ENCODE measurements at places on chromosomes 6 and 20.

DNA sequence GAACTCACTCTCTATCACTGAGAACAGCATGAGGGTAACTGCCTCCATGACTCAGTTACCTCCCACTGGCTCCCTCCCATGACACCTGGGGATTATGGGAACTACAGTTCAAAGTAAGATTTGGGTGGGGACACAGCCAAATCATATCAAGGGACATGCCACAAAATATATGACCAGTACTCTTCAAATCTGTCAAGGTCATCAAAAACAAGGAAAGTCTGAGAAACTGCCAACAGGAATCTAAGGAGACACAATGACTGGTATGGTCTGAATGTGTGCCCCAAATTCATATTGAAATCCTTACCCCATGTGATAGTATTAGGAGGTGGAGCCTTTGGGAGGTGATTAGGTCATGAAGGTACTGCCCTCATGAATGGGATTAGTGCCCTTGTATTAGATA, 258.8 kb downstream of the TPBG start:
- DNase-seq = no peak

DNA sequence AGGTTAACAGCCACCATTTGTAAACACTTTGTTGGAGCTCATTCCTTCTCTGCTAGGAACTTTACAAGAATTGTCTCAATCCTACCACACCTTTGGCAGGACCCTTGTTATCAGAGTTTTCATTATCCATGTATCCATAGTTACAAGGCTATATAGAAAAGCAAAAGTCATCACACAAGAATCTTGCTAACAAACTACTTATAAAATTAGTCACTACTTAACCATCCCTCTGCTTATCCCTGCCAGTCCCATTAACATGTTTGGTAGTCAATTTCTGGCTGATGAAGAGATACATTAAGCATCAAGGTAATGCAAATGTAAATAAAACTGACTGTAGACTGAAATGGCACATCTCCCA, 10.4 kb downstream of the ZSWIM3 start:
- DNase-seq = no peak

- no peak for DNase-seq
Measured at GRCh38 chr20:37552415-37552814, 24.7 kb upstream of the BLCAP start.

GRCh38 chr6:167815296-167815980, 11.3 kb upstream of the AFDN start:
- DNase-seq = no peak

- DNase-seq = no peak
Measured at GRCh38 chr6:116971959-116972358, 94.9 kb downstream of the RFX6 start.

DNA sequence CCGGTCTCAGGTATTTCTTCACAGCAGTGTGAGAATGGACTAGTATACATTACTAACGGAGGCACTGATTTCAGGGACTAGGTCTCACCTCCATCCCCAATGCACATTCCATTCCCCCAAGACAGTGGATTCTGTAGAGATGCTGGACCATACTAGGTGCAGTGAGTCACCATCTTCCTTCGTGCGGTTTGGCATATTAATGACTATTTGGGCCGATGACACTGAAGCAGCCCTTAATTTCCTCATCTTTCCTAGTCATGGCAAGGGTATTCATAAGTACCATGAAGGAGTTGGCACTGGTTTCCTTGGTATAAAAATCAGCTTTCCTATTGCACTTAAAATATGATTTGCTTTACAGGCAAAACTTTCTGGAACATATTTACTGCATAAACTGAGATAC, 121.4 kb upstream of the TRAF3IP2 start:
- DNase-seq = no peak

GRCh38 chr6:3489961-3490624, 33.2 kb upstream of the SLC22A23 start:
- DNase-seq = no peak

DNA sequence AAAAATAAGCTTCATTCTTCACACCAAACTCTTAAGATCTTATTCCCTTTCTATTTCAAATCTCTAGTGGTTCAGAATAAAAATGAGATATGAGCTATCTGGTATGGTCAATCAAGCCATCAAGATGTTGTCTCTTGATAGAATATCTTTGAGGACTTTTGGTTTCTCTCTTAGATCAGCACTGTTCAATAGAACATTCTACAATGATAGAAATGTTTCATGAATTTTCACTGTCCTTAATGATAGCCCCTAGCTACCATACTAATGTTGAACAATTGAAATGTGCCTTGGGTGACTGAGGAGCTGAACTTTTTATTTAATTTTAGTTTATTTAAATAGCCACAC, 24.1 kb upstream of the HINT3 start:
- no peak for DNase-seq

- no peak for DNase-seq
Measured at GRCh38 chr6:141202626-141203025, 930.1 kb upstream of the GJE1 start.

DNA sequence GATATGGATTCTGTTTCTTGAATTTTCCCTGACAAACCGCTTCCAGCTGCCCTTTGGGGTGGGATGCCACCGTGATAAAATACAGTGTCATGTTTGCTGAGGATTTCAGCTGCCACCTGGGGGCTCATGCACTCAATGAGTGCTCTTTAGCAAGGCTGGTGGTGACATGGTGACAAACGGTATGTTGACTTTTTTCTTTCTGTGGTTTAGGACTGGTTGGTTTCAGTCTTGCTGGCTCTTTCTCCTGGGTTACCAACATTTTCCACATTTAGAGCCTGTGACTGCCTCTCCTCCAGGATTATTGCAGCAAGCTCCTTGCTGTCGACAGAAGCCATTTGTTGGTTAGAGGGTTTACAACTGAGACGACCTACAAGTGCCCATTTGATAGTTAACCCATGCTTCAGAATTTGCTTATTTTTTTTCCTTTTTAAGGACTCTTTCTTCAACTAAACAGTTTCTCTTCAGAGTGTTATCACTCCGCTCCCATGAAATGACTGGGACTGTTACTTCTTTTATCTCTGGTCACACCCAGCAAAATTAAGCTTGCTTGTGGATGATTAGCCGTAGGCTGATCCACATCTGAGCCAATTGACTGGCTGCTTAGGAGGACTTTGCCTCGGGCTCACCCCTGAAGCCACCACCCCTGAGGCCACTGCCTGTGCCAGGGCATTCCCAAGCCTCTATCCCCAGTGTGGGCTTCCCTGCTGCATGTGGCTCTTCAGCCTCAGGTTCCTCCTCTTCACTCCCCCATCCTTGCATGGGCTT, 48.4 kb upstream of the CDYL start:
- DNase-seq = no peak

- no peak for DNase-seq
Measured at GRCh38 chr20:13130061-13130706, 90.9 kb upstream of the ISM1 start.

DNA sequence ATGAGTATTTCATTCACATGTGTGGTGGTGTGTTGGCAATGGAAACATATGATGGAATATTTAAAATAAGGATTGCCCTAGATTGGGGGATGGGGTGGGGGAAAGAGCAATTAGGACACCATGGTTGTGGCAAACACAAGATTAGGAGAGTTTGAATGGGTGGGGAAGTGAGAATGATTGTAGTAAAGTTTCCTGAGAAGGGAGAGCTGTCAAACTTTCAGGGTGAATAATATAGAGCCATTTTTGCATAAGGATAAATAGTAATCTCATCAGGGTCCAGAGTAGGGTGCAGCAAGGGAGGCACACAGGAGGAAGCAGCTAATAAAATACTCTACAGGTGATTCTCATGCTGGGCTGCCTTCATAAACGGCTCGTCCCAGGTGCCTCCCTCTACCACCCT, 294.9 kb upstream of the MARCKS start:
- DNase-seq = no peak

DNA sequence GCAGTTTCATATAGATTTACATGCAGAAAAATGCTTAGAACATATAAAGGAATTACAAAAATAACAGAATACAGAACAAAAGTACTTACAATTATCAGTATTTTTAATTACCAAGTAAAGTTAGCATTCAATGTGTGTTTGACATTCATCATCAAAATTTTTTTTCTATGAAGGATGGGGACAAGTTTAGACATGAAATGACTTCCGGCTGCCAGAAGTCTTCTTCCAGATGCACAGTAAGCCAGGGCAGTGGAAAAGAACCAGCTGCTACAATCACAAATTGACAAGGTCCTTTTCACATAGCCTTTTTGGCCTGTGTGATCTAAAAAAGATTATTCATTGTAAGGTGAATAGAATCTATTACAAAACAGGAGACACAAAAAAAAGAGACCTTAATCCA, 73.8 kb downstream of the HUS1B start:
- no peak for DNase-seq

- DNase-seq = no peak
Measured at GRCh38 chr6:47147836-47148344, 105.8 kb upstream of the ADGRF1 start.

- DNase-seq = no peak
Measured at GRCh38 chr6:53585208-53585900, 40.5 kb upstream of the GCLC start.

GRCh38 chr20:25013478-25014380, 21.2 kb upstream of the APMAP start:
- no peak for DNase-seq

GRCh38 chr20:22583773-22584521, 425 bp downstream of the FOXA2 start:
- no peak for DNase-seq

- DNase-seq = no peak
Measured at GRCh38 chr20:12660918-12661317, 347.9 kb upstream of the SPTLC3 start.

- no peak for DNase-seq
Measured at GRCh38 chr6:72522735-72523141, 99.1 kb upstream of the KCNQ5 start.

DNA sequence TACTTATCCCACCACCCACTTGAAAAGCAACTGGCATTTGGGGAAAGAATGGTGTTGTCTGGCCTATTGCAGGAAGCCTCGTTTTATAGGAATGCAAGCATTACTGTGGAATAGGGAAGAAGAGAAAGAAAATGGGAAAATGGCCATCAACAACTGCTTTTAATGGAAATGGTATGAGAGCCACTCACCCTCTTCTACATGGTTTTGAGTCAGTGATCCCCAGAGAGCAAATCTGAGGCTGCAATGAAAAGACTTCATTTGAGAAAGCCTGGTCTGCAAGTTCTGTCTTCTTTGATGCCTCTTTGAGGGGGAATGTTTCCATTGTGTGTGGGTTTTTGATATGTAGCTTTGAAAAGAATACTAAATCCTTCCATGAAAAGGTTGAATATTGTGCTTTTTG, 172.3 kb upstream of the HDDC2 start:
- no peak for DNase-seq

GRCh38 chr6:105607636-105608621, 205.0 kb upstream of the PREP start:
- DNase-seq = no peak

DNA sequence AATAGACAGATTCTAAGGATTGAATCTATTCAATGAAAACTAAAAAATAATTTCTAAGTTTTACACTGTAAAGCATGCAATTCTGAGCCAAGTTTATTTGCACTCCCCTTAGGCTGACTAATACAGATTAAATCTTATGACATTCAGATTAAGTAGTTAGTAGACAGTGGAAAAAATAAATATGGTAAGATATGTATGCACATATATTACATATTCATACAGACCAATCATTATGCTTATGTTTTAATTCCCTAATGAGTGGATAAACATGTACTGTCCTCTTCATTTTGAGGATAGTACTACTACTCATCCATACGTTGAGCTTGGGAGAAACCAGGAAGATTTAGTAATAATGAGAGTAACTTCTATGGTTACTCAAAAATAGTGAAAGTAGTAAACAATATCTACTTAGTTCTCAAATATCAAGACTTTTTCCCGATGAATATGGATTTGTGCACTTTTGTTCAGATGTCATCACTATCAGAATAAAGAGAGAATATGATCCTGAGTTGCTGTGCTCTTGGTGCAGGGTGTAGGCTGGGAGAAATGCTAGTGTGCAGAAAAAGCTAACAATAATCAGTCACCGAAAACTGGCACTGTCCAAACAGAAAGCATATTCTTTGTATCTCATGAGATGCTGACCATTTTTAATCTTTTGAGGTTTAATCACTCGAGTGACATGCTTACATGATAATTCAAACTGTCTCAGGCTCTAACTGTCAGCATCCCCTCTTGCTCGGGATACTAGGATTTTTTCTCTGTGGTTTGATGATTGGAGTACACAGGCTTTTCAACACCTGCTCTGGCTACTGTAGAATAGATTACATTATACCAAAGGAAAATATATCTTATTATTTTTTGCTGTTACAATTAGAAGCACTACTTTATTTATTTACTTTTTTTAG, 111.6 kb downstream of the EPHA7 start:
- no peak for DNase-seq

GRCh38 chr6:37798436-37799262, 20.9 kb upstream of the ZFAND3 start:
- no peak for DNase-seq

- DNase-seq = no peak
Measured at GRCh38 chr6:92568541-92568940, 850.8 kb downstream of the EPHA7 start.

DNA sequence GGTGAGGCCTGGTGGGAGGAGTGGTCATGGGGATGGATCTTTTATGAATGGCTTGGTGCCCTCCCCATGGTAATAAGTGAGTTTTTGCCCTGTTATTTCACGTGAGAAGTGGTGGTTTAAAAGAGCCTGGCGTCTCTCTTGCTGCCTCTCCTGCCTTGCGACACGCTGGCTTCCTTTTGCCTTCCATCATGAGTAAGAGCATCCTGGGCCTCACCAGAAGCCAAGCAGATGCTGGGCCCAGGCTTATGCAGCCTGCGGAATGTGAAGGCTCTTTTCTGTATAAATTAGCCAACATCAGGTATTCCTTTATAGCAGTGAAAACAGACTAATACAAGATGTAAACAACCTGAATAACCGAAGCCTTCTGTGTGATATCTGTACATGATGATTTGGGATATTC, 27.6 kb downstream of the VTA1 start:
- DNase-seq = no peak

- no peak for DNase-seq
Measured at GRCh38 chr20:42790111-42790510, 399.6 kb downstream of the PTPRT start.

DNA sequence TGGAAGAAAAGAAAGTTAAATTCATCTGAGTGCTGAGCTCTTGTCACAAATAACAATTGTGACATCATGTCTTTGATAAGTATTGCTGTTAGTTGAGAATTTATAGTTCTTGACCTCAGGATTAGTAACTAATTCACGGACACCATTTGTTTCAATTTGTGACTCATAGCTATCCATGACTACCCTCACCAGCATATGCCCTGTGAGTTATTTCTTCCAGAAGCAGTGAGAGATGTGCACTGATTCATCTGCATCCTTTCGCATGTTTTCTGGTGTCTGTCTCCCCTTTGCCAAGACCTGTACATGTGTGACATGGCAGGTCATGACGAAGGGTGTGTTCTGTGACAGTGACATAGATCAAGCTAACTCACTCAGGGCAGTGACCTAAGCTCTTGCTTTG, 86.9 kb downstream of the SOBP start:
- DNase-seq = no peak

- no peak for DNase-seq
Measured at GRCh38 chr6:76490456-76490855, 418.0 kb upstream of the IMPG1 start.
